ENCODE measurements at places on chromosomes 12 and 14. TPM values are rescaled to one million over a fixed set of nuclear protein-coding genes. Genes with fewer than 3 reads are reported as not detected.

GRCh38 chr14:54782751-54783659, 119.6 kb downstream of the GCH1 start:
- H3K36me3 ChIP-seq: peaks cover 98% of the 10 kb centered on the region
- H3K27me3 ChIP-seq: no peaks in the 10 kb centered on the region
- H3K4me3 ChIP-seq: no peak overlapping the region
- H3K4me1 ChIP-seq: peaks cover 7% of the 10 kb centered on the region
- peak; percentile 11 for DNase-seq

The RIN3 gene
- total RNA-seq: 2.3 TPM

- H3K4me1 ChIP-seq: peaks cover 12% of the 10 kb centered on the region
- no peak overlapping the region for H3K4me3 ChIP-seq
- DNase-seq: peak; percentile 76
- H3K27ac ChIP-seq: no peak overlapping the region
These were observed 9.6 kb upstream of the RPAP3 start for GRCh38 chr12:47715393-47715876.

DNA sequence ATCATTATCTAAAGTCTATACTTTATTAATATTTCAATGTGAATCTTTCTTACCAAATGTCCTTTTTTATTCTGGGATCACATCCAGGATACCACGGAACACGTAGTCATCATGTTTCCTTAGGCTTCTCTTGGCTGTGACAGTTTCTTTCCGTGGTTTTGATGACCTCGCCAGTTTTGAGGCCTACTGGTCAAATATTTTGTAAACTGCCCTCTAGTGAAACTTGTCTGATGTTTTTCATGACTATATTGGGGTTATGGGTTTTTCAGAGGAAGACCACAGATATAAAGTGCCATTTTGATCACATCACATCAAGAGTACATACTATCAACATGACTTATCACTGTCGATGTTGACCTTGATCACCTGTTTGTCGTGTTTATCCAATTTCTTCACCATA, 14.1 kb upstream of the SERPINA6 start:
- DNase-seq: no peak
- H3K36me3 ChIP-seq: no peaks in the 10 kb centered on the region
- peaks cover 77% of the 10 kb centered on the region for H3K4me1 ChIP-seq
- no peaks in the 10 kb centered on the region for H3K27me3 ChIP-seq
- H3K4me3 ChIP-seq: no peak overlapping the region

The SLC8A3 gene
- not detected for total RNA-seq
